ENCODE measurements at places on chromosomes 2 and 18.

- DNase-seq: peak; percentile 21
Measured at GRCh38 chr2:12504443-12504842, 212.3 kb upstream of the TRIB2 start.

- DNase-seq: no peak
Measured at GRCh38 chr2:226137201-226137811, 662.3 kb downstream of the IRS1 start.

DNA sequence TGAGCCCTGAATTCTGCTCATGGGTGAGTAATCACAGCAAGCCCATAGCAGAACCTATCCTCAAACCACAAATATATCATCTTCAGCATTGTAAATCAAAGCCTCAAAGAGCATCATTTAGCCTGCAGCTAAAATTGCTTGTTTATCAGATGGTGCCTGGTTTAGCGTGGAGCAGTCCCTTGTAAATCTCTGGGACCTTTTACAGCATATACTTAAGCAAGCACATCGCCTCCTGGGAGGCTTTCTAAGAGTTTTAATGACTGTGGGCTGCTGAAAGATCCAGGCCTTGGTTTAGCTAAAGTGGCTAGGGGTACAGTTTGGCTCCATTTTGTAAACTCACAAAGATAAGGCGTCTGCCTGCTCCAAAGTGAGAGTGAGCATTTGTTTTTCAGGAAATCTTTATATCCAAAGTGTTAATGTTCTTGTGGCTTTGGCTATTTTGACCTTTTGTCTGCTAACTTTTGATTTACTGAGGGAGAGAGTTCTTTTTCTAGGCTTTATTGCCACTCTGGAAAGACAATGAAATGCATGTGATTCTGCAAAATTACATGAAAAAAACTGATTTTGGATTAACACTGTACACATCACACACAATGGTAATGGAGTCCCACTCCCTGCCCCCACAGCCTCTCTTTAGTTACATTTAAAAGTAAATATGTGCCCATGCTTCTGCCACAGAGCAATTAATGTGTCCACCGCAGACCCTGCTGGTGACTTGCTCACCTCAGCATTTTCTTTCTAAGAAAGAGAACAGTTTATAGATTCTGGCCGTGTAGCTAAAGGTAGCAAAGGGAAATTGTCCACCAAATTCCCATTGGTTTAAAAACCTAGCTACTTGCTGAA, 194.8 kb downstream of the LNPK start:
- no peak for DNase-seq

- DNase-seq: no peak
Measured at GRCh38 chr2:148108385-148108784, 87.5 kb downstream of the MBD5 start.

DNA sequence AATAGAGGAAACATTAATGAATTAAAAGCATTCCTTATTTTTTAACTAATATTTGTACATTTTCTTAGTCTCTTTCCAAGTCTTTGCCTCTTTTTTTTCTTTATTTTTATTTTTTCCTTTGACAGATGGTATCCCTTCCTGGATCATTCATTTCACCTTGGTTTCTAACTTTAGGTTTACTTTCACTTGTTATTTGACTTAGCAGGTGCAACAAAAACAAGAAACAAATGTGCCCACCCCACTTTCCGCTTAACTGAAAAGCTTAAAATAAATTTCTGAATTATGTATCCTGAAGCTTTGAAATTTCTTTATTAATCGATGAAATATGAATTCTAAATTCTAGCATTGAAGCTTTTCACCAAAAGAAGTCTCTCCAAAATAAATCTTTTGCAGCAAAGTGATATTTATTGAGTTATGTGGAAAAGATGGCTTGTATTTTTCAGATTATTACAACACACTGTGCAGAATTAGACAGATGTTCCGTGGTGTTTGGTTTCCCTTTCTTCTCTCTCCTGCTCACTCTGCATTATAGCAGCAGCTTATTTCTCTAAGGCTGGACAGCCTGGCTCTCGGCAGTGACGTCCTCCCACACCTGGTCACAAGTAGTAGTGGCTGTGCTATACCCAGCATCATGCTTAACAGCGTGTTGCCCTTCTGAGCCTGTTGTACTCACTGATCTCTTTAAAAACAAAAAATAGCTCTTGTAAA, 99.1 kb upstream of the ZNF397 start:
- DNase-seq: no peak

- DNase-seq: no peak
Measured at GRCh38 chr2:227789803-227790202, 23.8 kb upstream of the CCL20 start.

GRCh38 chr2:108965540-108966289, 23.3 kb downstream of the EDAR start:
- DNase-seq: no peak

DNA sequence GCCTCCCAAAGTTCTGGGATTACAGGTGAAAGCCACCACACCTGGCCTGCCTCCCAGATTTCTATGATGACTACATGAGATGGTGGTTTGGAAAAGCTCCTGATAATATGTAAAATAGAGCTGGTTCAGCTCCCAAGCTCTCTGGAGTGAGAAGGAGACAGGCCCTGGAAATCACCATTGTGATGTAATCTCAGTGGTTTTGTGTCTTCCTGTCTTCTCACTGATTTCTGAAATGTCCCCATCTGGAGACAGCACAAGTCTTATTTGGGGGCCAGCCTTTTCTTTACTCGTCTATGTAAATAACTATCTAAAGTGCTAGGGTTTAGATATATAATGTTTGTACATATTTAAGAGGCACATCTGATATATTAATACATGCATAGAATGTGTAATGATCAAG, 64.0 kb downstream of the CCNT2 start:
- DNase-seq: no peak

DNA sequence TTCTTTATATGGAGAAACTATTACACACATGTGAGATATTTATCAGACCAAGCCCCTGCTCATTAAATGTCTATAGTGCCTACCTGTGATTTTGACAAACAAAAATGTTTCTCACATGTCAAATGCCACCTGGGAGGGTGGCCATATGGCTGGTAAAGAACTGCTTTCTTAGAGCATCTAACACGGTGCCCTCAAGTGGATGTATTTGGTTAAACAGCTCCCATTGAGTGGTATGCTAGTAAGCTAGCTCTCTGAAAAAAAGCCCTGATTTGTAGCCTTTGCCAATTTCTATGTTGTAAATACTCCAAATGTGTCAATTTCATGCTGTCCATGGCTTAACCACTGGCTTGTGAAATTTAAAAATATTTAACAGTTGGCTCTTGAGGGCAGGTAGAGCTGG, 94.6 kb downstream of the PMAIP1 start:
- no peak for DNase-seq

DNA sequence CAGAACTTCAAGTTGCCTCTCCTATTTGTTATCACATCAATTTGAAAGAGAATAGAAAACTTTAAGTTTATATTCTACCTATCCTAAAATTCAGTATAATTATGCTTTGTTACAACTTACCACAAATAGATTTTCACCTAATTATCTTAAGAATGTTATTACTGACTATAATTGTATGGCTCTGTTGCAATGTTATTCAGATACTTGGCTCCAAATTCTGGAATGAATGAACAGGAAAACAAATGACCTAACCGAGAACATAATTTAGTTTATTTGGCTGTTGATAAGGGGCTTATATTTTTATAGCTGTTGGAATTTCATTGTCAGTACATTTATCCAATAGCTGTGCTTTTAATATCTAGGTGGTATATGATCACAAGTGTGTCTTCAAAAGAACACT, 173.2 kb upstream of the GULP1 start:
- DNase-seq: no peak

DNA sequence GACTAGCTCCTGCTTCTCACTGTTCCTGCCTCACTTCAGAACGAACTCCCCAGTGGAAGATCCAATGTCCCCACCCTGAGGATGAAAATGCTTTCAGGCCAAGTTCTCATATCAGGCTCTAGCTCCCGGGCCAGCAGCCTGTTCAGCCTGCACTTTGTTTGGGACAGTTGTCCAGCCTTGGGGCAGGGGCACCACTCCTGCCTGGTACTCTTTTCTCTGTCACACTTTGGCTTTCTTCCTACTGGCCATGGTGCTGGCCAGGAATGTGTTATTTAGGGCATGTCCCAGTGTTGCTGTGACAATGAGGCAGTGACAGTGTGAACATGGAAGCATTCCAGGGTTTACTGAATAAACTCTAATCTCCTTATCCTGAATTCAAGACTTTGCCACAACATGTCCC, 154.1 kb downstream of the GALNT14 start:
- DNase-seq: no peak

DNA sequence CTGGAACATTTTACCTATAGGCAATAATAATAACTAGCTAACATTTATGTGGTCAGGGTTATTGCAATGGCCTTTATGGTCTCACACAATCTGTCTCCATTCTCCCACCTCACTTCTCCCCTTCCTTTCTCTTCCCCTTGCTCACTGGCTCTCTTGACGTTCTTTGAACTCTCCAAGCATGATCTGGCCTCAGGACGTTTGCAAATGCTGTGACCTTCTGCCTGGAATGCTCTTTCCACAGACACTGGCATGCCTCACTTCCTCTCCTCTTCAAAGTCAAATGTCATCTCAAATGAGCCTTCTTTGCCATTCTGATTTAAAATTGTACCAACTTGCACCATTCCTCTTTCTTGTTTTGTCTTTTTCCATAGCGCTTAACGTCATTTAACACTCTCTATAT, 25.3 kb upstream of the GCG start:
- DNase-seq: no peak

DNA sequence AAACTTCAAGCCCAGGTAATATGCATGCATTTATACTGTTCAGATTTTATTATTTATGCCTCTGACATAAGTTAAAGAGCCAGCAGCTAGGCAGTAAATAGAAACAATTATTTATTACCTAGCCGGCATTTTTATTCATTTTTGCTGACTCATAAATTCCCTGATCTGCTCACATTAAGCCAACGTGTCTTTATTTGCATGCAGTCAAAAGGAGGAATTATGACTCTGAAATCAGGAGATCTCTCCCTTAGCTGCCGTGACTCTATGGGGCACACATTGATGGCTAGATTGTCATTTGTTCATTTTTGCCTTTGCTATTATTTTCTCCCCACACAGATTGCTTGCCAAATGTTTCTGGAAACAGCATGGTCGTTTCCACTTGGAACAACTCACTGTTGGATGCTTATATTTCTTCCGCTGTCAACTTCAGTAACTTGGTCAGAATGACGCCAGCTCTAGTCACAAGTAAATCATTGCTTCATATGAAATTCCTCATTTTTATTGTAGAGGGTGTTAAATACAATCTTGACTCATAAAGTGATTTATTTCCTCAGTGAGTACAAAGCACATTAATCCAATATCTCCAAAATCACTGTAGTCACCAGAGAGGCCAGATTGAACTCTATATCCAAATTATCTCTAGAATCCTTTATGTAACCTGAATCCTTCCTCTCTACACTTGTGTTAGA, 15.9 kb upstream of the ZBTB14 start:
- no peak for DNase-seq

DNA sequence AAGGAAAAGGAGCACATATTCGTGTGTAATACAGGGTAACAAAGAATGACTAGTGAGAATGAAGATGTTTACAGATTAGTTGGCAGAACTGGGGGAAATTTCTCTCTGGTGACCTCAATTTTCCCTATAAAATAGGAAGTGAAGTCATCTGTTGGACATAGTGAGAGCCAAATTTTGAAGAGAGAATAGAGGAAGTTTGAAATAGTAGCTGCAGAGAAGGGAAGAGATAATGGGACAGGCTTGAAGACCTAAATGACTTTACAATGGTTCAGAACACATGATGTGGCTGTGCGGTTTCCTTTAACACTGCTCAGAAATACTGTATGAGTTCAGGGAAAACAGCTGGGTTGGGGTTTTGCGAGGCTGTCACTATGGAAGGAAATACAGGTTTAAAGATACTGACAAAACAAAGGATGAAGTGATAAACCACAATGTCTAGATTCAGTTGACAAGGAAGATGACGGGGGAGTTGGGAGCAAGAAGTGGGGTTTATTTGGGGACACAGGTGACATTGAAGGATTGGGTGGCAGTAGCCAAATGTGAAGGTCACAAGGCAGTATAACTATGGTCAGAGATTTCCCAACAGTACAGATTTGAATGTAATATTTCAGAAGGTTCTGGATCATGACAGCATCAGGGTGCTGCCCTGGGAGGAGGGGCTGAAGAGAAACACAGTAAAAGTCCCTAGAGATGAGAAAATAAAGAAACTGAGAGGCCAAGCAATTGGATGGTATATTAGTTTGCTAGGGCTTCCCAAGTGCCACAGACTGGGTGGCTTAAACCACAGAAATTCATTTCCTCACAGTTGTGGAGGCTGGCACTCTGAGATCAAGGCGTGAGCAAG, 82.6 kb upstream of the TANK start:
- peak; percentile 38 for DNase-seq

- peak; percentile 67 for DNase-seq
Measured at GRCh38 chr18:55415258-55415871, 172.6 kb downstream of the TCF4 start.

GRCh38 chr2:188734691-188735090, 239.5 kb upstream of the COL3A1 start:
- no peak for DNase-seq

DNA sequence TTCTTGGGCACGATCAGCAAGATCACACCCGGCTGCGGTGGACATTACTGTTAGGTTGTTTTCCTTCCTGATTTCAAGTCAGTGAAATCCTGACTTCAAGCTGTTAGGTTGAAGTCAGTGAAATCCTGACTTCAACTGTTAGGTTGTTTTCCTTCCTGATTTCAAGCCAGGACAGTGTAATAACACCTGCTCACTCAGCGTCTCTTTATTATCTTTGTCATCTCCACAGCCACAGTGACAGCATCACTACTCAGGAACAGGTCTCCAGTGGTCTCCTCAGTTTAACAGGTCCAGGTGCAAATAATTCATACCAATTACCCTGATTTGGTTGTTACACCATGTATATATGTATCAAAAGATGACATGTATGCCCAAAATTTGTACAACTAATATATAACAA, 208.1 kb upstream of the REG3G start:
- DNase-seq: no peak

GRCh38 chr2:65722028-65722778, 289.8 kb upstream of the SPRED2 start:
- DNase-seq: no peak

DNA sequence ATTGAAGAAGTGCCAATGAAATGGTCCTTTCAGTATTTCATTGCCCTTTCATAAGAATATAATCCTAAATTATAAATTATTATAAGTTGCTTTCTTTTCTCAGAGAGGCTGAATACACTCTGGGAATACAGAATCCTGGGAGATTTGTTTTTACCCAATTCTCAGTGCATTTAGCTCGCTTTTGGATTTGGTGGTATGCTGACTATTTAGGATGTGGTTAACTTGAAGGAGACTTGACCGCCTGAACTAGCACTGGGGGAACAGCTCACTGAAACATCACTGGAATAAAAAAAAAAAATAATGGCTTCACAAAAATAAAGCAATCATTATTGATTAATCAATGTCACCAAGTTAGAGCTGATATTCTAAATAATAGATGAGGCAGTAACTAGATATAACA, 10.2 kb downstream of the TNFAIP6 start:
- DNase-seq: no peak

All from stimulated activated CD4-positive, alpha-beta T cell treated with anti-CD3 and anti-CD28 coated beads, Interleukin-12 subunit alpha, Interleukin-12 subunit beta, amount 100 ng/mL, for 4 hours (primary cell).